ENCODE measurements at places on chromosomes 3 and 15.

- no peak for DNase-seq
These were observed 1.1 kb downstream of the CLCN2 start for GRCh38 chr3:184360070-184360928.

- no peak for DNase-seq
These were observed 44.6 kb downstream of the RASGRP1 start for GRCh38 chr15:38520035-38520434.

DNA sequence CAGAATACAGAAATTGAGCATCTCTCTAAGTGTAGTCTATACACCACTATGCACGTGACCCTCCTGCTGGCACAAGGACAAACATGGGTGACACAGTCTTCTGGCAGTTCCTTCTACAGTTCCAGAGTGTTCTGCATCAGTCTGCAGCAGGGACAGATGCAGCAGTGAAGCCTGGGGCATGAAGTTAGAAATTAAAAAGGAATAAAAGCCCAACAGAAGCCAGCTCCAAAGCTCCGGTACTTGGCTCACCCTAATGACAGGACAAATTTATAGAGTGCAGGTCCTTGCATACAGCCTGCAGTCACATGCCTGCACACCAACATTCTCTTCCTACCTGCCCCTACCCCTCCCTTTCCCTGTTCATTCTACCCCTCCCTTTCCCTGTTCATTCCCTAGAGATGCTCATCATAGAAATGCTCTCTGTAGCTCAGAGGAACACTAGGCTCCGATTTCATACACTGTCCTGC lies 15.0 kb downstream of the UACA start:
- DNase-seq, result peak; percentile 83

DNA sequence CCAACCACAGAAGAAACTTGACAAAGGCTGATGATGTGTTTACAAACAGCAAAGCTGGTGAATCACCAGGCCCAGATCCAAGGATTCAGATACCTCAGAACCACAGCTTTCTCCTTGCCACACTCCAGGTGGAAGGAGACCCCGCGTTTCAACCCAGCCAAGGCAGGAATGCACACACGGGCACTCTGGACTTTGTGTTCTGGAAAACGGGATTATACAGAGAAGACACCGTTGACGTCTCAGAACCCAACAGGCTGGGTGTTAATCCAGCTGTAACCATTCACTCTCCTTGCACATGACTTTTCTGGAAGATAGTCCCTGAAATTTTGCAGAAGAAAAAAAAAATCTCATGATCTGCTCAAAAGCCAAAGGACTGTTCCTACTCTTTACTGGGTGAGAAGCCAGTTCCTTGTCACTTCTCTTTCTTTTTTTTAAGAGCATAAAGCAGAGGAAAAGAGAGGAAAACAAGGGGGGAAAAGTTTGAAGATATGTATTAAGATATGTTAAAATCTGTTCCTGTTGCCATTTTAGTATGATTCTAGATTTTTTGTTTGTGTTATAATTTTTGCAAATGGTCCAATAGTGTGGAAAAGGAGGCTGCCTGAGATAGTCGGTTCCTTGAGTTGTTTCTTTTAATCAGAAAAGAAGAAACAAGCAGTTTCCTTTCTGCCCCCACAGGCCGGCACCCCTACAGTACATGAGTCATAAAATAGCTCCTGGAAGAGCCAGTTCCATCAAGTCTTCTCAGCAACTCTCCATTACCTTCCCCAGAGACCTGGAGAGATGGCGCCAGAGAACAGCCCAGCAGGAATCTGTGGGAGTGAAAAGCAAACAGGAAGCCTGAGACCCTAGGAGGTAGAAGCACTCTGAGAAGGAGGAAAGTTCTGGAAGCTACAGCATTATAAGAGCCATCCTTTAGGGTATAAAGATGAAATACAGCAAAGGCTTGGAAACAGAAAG lies 73.1 kb downstream of the RORA start:
- peak; percentile 78 for DNase-seq

- no peak for DNase-seq
These were observed 30.0 kb downstream of the RNF111 start for GRCh38 chr15:59017449-59017848.

GRCh38 chr3:49717211-49717958 lies 2.1 kb downstream of the AMIGO3 start:
- peak; percentile 58 for DNase-seq

DNA sequence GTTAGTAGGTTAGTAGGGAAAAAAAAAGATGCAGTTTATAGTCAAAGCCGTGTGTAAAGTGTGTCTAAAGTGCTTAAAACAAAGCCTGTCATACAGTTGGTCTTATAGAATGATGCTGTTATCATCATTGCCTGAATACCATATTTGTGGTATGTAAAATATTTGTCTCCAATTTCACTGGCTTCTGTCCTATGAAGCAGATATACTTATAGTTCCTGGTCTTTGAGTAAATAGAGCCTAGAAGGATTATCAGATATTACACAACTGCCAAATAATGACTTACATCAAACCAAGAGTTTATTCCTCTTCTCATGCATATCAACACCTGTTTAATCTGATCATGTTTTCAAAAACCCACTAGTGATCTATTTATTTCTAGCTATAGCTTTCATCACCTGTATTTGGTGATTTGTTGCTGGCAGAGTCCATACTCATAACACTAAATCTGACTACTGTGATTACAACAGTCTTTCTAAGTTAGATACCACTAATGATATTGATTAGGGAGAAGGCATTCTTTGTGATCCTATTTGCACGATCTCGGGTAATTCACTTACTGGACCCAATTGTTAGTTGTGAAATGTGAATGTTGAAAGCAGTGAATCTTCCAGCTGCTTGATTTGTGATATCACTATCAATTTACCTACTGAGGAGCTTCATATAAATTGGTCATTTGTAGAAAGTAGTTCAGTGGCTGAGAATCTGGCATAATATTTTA lies 413.7 kb downstream of the LPP start:
- DNase-seq, result no peak

DNA sequence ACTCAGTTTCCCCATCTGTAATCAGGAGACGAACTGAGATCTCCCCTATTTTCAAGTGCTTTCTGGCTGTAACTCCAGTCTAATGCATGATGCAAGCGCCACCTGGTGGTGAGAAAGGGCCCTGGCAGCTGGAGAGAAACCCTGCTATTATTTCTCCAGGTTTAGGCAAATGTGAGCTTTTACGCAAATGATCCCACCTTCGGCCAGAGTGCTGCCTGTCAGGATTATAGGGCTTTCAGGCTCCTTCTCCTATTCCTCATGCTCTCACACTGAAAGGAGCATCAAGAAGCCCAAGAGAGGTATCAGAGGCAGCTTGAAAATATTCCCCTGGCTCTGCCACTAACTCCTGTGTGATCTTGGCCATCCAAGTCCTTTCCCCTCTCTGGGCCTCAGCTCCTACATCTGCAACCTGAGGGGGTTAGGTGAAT lies 93.9 kb upstream of the RASGRF1 start:
- DNase-seq, result peak; percentile 71

GRCh38 chr15:31238906-31239305 lies 87.7 kb upstream of the KLF13 start:
- no peak for DNase-seq

DNA sequence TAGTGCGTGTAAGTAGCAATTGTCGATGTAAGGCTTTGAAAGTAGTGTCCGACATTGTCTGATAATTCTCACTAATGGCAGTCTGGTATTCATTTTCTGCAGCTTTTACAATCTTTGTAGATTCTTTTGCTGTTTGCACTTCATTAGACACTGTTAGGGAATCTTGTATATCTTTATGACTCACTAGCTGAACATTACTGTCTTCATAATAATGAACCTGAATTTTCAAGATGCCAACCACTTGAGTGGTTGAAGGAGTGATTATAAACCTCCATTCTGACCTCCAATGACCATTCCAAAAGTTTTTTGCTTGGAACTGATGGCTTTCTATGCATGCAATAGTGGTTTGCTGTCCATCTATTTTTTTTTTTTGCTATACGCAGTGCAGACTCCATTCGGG lies 76.4 kb upstream of the MFGE8 start:
- DNase-seq, result no peak

DNA sequence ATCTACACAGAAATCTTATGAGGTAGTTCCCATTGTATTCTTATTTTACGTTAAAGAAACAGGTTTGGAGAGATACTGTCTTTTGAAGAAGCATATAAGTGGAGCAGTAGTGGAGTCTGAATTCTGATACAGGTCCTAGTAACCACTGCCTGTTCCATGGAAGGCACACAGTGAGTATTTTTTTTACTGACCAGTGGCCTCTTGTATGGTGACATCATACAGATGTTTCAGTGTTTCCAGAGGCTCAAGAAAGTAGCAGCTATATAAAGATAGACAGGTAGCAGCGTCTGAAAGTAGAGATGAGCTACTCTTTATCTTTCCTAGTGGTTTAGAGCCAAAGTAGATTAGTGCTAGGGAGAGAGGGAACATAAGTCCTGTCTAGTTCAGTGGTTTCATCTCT lies 173.5 kb downstream of the LPP start:
- DNase-seq, result no peak

DNA sequence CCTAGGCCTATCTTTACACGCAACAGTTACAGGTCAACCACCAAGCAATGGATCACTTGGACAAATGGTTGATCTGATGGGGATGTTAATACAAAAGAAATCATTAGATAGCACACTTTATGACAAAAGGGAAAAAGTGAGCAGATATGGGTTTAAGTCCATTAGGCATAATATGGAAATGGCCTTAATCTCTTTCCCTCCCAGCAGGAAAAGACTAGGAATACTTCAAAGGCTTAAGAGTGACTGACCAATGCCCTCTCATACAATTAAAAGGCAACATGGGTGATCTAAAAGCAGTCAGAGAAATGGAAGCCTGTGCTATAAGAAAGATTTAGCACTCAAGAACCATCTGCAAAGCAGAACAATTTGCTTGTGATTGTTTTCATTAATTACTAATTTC lies 3.3 kb downstream of the PRTG start:
- DNase-seq, result no peak

- no peak for DNase-seq
These were observed 57.8 kb downstream of the RIOX2 start for GRCh38 chr3:97914388-97914787.

DNA sequence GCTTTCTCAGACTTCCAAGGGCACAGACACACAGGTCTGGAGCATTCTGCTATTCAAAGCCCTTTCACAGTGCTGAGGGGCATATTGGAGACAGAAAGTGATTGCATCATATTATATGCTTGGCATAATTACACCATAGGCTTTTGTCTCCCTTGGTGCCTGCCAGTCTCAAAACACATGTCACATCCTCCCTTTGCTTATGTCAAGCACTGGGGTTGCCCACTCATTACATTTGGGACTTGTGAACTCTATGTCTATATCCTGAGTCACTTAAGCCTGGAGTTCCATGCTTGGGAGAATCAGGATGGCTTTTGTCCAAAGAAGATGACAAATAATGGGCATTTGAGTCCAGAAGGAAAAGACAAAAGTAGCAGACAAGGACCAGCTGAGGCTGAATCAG lies 12.3 kb upstream of the PDZRN3 start:
- DNase-seq, result no peak

DNA sequence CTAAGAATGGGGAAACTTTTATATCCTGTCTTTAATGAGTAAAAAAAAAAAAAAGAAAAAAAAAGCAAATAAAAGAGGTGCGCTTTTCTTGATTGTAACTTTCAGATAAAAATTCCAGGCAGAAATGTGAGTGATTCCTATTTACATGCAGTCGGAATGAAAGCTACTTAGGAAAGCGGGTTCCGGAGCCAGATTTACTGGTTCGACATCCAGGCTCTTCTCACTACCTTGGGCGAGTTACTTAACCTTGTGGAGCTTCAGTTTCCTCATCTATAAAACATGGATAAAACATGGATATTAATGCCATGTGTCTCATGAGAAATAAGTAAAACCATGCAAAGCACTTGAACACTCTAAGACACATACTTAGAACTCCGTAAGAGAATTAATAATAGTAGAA lies 169.2 kb downstream of the TP63 start:
- DNase-seq, result no peak

GRCh38 chr15:81386947-81387346 lies 12.9 kb upstream of the TMC3 start:
- no peak for DNase-seq

GRCh38 chr3:196694941-196695848 lies 16.9 kb downstream of the CEP19 start:
- DNase-seq, result no peak

GRCh38 chr3:143897576-143898295 lies 49.5 kb upstream of the SLC9A9 start:
- no peak for DNase-seq

- DNase-seq, result no peak
These were observed 8.8 kb downstream of the BCL6 start for GRCh38 chr3:187736418-187736871.

GRCh38 chr3:100425316-100425715 lies 24.0 kb downstream of the LNP1 start:
- no peak for DNase-seq

DNA sequence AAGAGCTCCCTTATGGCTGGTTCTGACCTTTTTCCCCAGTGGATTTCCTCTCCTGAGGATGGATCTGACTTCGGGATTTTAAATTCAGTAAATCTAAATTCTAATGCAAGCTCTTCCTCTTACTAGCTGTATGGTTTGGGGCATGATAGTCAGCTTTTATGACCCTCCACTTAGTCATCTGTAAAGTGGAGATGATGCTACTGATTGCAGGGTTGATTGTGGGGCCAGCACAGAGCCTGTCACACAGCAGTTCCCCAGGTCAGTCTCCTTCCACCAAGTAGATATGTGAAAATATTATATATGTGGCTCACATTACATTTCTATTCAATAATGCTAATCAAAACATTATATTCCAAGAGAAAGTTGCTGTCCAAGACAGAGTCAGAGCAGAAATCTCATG lies 141.3 kb upstream of the UBE2E1 start:
- DNase-seq, result no peak

DNA sequence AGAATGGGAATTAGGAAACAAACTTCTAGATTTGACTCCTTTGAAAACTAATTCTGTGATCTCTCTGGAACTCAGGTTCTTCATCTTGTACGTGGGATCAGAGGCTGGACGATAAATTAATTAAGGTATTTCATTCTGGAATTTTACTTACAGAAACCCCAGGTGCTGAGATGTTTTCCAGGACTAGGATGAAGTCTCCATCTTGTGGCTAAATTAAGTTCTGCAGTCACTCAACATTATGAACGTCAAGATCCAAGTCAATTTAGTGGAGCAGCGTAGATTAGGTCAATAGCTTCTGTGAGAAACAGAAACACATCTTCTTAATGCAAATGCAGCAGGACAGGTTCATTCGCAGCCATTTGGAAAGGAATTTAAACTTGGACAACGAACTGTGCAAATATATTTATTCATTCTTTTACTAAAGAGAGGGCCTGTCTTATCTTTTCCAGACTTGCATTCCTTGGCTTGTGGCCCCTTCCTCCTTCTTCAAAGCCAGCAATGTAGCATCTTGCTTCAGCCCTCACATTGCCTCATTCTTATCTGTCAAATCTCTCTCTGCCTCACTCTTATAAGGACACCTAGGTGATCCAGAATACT lies 26.7 kb upstream of the TMC3 start:
- no peak for DNase-seq

GRCh38 chr3:43759297-43759782 lies 68.6 kb downstream of the ABHD5 start:
- DNase-seq, result no peak

- DNase-seq, result no peak
These were observed 5.0 kb downstream of the ITGB5 start for GRCh38 chr3:124881976-124882697.
